ENCODE measurements at places on chromosomes 3 and 15.

- DNase-seq = peak; percentile 99
Measured at GRCh38 chr3:153160451-153161137, 1.4 kb upstream of the RAP2B start.

- peak; percentile 22 for DNase-seq
Measured at GRCh38 chr15:78739996-78740903, 71.0 kb downstream of the ADAMTS7 start.

- DNase-seq = no peak
Measured at GRCh38 chr3:170258105-170258487, 35.9 kb downstream of the PRKCI start.

DNA sequence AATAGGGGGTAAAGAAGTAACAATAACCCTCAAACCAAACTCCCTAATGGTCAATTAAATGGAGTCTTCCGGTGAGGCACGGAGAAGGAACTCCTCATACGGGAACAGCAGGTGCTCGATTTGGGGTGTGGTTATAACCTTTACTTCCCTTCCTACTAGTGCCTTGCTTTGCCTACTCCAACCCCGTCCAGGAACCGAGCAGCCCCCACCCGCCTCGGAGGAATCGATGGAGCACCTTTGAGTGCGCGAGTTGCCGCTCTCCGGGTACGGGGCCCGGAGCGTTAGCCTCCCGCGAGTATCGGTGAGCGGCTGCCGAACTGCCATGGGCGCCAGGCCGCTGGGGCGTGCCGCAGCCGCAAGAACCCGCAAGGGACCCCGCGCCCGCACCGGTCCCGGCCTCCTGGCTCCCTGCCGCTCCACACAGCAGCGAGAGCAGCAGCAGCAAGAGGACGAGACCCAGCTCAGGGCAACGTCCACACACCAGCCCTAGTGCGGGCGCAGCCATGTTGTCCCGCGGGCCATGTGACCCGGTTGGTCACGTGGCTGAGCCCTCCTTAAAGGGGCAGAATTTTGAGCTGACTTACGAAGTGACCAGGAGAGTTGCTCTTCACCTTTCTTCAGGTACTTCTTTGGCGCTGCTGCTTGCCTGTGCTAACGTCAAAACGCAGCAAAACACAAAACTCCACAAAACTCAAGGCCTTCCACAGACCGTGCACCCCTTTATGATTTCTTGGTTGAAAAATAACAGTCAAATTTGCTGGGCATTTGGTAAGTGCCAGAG is at the start of gene SUMF1:
Gene SUMF1, minus strand, starts transcription at position 529 of the 781 bp plus-strand sequence. Its CDS starts 24 bp downstream, at position 505.
- DNase-seq = peak; percentile 67

- DNase-seq = peak; percentile 89
Measured at GRCh38 chr3:27544372-27544865, 60.2 kb upstream of the SLC4A7 start.

- peak; percentile 1 for DNase-seq
Measured at GRCh38 chr3:29581311-29581710, 300.4 kb downstream of the RBMS3 start.

- no peak for DNase-seq
Measured at GRCh38 chr15:80887148-80887547, 102.5 kb downstream of the MESD start.

- DNase-seq = no peak
Measured at GRCh38 chr3:13644341-13645117, 95.6 kb downstream of the FBLN2 start.

DNA sequence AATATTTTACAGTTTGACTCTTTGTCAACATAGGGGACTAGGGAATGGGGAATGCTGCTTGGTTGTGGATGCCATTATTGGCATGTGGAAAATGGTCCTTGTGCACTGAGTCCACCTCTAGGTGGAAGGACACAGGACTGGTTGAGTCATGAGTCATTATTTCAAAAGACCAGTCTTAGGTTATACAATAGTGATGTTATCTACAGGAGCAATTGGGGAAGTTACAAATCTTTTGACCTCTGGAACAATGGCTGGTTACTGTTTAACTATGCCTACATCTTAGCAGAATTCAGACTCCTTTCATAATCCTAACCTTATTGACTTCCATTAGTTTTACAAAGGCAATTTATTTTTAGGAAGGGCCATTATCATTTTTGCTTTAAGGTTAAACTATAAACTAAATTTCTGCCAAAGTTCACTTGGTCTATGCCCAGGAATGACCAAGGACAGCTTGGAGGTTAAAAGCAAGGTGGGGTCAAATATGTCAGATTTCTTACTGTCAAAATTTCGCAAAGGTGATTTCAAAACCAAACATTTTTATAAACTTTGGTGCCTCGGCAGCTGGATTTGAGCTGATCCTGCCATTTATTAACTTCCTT is 11.8 kb upstream of the CCR8 start:
- DNase-seq = no peak

DNA sequence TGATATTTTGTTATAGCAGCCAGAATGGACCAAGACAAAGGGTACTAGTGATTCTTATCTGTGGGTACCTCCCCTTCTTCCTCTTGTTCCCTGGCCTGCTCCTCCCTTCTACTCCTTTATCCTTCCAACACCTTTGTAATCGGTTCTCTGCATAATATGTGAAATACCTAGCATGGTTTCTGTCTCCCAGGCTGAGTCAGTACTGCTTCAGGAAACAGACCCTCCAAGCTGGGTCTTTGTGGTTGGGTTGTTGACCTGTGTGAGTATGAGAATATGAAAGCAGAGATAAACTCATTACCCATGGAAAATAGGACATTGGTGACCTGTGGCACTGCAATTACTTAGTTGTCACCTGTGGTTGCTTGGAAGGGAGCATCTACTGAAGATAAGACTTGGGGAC is 69.3 kb upstream of the KLF13 start:
- DNase-seq = no peak

GRCh38 chr3:25904206-25904605 is 114.3 kb downstream of the OXSM start:
- no peak for DNase-seq

DNA sequence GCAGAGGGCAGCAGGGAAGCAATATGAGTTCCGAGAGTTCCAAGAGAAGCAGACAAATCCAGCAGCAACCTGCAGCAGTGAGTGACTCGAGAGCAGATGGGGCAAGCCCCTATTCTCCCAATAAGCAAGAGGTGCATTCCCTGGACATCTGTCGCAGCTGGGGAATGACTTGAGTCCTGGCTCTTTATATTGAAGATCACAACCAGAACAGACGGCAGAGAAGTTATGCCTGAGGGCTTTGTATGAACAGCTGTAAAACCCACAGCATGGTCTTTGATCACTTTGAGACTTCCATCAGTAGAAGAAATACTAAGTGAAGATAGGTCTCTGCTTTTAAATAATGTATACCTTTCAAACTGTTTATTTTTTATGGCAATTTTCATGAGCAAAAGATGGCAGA is 23.6 kb upstream of the C3orf22 start:
- DNase-seq = no peak

GRCh38 chr15:51132384-51133139 is 37.9 kb upstream of the TNFAIP8L3 start:
- DNase-seq = peak; percentile 26

DNA sequence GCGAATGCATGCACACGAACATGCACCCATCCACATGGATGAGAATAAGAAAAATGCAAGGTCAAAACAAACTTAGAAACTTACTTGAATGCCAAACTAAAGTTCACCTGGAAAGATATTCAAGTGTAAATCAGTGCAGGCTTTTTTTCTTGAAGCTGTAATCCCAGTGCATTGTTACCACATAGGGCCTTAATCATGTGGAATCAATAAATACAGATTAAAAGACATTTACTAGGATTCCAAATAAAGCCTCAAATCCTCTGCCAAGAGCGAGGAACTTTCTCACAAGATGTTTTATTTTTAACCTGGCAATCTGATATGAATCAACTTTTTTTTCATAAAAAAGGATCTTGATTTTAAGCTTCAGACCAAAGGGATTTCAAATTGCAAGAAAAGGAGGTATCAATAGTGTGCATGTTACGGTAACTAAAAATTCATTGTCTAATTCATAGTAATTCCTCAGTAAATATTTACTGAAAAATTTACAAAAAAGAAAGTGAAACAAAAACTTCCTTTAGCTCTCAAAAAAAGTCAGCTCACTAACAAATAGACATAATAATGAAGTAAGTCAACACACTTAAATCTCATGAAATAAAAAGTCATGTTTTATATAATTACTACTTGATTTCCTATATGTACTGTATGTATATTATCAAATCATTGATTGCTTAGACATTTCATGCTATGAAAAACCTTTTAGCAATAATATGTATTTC is 978.6 kb downstream of the PLOD2 start:
- DNase-seq = no peak

GRCh38 chr15:65434201-65434600 is 11.5 kb upstream of the IGDCC4 start:
- no peak for DNase-seq

GRCh38 chr3:111538681-111539083 is 3.3 kb upstream of the CD96 start:
- DNase-seq = no peak

DNA sequence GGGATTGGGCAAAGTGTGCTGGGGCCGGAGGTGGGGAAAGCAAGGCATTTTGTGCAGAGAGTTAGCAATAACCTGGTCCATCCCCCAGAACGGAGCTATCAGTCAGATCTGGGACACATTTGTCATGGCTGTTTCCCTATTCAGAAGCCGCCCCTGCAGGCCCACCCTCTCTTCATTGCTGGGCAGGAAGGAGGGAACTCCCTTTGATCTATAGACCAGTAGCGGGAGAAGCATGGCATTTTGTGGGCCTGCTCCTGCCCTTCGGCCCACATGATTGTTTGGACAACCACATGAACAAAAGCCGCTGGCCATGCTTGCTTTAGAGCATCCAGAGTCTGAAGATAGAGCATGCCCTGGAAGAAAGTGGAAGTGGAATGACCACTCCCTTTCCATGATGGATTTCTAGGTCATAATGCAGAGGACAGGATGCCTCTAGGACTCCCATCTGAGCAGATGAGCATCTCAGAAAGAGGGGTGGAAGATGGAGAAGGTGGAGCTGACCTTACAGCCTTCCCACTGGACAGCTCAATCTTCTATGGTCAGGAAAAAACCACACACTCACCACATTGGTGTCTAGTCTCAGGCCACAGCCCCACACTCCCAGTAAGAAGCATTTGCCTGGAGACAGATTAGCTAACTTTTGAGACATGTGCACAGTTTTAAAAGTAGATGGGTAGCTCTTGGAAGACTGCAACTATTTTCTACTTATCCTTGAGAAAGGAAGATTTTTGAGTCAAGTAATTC is 11.9 kb upstream of the LRTM1 start:
- DNase-seq = no peak

DNA sequence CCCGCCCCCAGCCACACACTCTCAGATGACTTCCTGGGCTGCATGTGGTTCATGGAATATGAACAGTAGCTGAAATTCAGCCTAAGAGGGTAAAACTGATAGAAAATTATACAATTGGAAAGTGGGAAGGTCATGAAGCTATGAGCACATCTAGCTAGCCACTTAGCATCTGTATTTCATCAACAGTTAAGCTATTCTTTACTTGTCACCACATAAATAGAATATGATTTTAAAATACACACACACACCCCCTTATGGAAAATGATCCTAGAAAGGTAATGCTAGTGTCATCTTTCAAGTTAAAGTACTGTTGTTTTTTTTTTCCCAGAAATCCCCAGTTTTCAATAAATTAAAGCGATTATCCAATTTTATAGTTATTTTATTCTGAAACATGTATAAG is 3.6 kb downstream of the MAP4 start:
- DNase-seq = no peak

GRCh38 chr3:52983336-52983807 is 62.5 kb downstream of the SFMBT1 start:
- no peak for DNase-seq

- peak; percentile 95 for DNase-seq
Measured at GRCh38 chr3:21435871-21436270, 315.1 kb downstream of the ZNF385D start.

GRCh38 chr3:144821583-144821982 is 850.0 kb downstream of the DIPK2A start:
- DNase-seq = peak; percentile 15

DNA sequence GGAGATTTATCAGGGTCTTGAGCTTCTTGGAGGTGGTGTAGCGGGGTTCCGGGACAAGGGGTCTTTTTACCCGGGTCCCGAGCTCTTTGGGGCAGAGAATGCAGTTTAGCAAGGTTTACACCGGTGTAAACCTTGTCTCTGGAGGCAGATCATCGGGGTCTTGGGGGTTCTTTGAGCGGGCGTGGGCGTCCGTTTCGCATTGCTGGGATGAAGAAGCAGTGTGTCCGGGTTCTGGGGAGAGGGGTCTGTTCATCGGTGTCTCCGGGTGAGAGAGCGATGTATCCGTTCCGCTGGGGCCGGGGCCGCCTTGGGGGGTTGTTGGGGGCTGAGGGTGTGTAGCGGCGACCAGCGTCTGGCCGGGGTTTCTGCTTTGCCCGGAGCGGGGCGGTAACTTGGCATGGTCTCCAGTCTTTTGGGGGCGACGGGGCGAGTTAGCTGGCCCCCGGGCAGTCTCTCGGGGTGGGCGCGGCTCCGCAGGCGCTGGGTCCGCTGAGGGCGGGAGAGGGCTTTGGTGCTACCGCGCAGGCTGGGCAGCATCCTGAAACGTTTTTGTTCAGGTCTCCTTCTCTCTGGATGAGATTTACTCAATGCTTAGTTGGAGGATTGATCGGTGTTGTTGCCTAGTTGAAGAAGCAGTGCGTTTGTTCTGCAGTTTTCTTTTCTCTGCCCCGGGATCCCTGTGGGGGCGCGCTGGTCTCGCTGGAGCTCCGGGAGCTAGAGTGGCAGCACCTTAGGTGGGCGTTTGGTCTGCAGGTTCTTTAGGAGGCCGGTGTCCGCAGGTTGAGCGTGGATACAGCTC is 843 bp downstream of the GLCE start:
- no peak for DNase-seq

GRCh38 chr3:52649461-52650210 is 36.1 kb downstream of the PBRM1 start:
- DNase-seq = peak; percentile 14
